ENCODE measurements at places on chromosomes 1 and 21.

DNA sequence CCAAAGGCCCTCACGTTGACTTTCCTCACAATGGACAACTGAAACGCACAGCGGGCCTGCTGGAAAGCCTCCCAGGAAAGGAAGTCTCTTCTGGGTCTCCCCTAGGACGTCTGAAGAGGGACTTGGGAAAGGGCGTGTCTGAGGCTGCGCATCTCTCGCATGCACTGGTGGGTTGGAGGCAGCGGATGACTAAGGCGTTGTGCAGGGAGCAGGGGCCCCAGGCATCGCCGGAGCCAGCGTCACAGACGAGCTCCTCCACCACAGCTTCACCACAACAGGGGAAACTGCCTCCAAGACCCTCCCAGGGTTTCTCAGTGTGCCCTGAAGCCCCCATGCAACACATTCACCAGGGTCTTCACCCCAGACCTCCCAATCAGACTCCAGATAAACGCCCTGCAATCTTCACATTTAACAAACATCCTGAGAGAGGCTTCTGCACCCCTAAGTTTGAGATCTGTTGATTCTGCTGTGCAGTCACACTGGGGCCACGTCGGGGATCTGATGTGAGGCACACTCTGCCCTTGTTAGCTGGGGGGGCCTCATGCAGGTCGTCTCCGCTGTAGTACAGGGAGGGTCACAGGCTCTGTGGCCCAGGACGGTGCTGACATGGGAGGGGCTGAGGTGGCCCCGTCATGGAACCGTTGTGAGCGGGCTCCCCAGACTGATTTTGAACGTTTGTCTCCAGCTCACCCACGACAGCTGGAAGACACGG lies 7.0 kb upstream of the TFF1 start:
- DNase-seq, result no peak

DNA sequence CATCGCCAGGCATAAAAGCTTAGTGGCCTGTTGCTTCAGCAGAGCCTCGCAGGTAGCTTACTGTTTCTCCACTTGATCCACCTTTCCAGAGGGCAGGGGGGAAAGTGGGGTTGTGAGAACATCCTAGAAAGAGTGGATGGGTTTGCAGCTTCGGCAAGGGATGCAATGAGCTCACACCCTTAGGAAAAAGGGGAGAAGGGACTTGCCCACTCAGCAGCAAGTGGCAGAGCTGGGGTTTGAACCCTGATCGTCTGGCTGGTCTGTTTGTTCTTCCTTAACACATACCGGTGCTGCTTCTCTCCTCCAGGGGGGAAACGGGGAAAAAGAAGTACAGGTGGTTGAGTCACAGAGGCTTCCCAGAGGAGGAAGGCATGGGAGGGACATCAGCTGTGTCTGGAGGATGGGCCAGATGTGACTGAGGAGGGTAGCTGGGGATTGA lies 1.0 kb downstream of the TMEM201 start:
- no peak for DNase-seq

DNA sequence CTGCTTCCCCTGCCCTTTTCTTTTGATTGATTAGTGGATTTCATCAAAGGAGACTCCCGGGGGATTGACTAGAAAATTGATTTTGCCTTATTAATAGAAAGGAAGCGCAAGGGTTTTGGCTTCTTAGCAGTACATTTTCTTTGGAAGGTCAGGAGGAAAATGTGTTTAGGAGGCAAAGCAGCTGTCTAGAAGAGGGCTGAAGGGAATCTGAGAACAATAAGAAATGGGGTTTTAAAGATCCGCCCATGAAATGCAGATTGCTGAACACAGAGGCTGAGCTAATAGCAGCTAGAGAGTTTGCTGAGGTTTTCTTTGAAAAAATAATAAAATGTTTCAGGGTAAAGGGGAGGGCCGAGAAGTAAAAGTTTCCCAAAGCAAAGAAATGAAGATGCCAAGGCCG lies 4.9 kb downstream of the SERTAD4 start:
- DNase-seq, result no peak

DNA sequence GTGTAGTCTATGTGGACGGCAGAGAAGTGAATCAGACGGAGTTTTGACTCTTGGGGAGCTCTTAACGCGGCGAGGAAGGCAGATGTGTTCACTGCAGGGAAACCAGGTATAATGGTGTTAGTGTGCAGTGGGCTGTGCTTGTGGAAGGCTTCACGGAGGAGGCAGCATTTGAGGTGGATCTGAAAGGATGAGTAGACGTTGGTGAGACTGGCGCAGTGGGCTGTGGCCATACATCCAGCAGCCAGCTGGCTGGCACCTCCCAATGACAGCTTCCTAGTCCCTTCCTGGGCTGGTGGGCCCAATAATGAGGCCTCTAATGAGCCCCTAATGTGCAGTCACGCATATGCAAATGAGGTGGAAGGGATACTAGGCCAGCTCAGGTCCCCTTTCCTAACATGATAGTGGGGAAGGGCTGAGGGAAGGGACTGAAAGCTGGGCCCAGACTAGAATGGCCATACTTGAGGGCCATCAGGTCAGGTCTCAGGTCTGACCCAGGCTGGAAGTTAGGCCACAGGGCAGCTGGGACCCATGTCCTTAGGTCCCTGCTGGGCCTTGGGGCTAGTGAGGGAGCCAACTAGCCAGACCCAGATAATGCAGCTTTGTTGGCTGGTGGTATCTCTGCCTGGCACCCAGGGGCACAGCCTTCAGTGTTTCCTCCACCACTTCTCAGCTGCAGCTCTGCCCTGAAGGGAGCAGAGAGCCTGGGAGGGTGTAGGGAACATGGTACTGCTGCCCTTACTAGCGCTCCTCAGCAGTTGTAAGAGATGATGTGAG lies 3.8 kb downstream of the MAP7D1 start:
- no peak for DNase-seq

DNA sequence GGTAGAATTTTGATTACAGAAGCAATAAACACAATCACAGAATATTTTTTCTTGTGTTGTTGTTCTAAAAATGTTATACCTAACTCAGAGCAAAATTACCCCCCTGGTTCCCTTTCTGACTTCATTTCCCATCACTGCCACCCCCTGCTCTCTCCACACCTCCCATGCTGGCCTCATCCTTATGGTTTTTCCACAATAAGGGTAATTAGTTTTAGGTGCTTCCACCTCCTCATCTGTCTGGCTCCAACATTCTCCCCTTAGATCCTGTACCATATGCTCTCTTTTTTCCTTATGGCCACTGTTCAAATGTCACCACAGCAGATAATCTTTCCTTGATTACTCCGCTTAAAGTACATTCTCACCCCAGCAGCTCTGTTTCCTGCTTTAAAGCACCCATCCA lies 2208.6 kb downstream of the MRPL39 start:
- no peak for DNase-seq

DNA sequence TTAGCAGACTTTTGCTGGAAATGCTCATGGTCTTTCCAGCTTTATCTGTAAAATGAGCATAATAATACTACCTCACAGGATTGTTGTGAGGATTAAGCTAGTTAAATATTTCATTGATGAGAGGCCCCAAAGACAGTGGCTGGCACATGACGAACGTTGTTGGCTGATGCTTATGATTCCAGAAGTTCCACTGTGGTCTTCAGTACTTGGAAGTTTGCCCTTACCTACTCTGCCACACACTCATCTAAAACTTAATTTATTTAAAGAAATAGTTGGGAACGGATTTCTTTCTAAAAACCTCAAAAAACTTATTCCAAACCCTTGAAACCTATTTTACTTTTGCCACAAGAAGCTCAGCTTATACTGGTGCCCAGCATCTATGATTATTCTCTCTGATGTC lies 170.7 kb downstream of the DHRS3 start:
- no peak for DNase-seq

DNA sequence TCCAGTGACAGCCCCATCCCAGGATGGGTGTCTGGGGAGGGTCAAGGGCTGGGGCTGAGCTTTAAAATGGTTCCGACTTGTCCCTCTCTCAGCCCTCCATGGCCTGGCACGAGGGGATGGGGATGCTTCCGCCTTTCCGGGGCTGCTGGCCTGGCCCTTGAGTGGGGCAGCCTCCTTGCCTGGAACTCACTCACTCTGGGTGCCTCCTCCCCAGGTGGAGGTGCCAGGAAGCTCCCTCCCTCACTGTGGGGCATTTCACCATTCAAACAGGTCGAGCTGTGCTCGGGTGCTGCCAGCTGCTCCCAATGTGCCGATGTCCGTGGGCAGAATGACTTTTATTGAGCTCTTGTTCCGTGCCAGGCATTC lies 24.2 kb downstream of the PCSK9 start:
- no peak for DNase-seq

- no peak for DNase-seq
These were observed 12.1 kb downstream of the RGS18 start for GRCh38 chr1:192170196-192170984.

Data from NAMALWA (cell line).